ENCODE measurements at places on chromosomes 1 and 21.

DNA sequence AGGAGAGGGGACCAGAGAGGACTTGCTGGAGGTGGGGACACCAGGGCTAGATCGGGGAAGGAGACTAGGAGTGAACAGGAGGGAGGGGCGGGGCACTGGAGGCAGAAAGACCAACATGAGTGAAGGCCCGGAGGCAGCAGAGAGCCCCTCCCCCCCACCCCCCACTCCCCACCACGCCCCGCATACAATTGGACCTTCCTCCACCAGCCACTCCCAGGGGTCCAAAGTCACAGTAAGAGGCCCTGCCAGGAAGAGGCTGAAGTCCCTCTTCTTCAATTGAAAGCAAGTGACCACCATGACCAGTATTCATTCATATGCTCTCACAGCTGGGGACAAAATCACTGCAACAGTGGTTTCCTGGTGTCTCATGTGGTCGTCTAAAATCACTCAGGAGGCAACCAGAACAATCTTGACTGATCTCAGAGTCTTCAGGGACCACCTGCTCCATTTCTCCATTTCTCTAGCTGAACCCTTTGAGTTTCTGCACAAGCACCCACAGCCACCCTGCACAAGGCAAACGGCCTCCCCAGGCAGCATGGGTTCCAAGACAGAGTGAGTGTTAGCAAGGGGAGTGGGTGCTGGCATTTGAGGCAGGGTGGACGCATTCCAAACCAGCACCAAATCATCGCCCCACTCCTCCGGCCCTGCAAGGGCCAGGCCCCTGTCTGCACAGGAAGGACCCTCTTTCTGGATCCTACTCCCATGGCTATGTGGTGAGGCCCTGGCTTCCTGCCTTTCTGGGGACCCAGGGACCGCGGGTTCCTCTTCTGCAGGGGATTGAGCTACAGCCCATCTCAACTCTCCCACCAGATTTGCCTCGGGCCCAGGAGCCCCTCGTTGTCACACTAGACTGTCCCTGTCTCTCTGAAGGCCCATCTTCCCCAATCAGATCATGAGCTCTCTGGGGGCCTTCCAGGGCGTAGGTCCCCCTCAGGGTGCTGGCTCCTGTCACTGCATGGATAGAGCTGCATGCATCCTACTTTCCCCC is 17.0 kb downstream of the LAPTM5 start:
- no peak for DNase-seq

DNA sequence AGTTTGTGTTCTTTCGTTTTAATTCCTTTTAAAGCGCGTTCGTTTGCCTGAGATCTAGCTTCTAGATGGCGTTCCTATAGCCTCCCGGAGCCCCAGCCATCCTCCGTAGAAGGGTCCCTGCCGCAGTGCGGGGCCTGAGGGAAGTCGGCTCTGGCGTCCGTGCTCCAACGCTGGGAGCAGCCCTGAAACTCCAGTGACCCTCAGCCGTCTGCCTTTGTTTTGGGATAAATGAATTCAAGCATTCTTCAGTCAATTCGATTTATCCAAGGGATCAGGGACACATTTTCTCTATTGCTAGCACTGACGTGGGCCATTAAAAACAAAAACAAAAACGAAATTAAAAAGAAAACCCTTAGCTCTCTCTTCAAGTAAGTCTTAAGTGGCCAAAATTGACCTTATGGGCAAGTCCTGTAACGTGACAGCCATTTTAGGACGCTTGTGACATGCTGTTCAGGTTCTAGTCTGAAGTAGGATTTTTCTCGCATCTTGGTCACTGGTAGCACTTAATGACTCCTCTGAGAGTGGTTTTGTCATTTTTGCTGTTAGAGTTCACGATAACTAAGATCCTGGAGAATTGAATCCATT is 742 bp upstream of the HSPA13 start:
- DNase-seq = no peak

DNA sequence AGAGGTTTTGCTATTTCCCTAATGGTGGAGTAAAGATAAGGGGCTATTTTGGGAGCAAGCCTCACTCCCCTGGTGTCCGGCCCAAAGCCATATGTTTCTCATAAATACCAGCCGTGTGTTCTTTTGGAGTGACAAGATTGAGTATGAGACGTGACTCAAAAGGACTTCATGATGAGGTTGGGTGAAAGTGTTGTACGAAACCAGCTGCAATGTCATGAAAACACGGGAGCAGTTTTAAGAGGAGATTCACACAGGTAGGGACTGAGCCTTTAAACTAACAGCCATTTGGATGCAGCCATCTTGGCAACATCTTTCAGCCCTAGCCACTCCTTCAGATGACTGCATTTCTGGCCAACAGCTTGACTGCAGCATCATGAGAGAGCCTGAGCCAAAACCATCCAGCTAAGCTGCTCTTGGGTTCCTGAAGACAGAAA is 532.3 kb upstream of the USP24 start:
- DNase-seq = no peak

GRCh38 chr21:25361765-25362164 is 245.5 kb downstream of the MRPL39 start:
- no peak for DNase-seq

DNA sequence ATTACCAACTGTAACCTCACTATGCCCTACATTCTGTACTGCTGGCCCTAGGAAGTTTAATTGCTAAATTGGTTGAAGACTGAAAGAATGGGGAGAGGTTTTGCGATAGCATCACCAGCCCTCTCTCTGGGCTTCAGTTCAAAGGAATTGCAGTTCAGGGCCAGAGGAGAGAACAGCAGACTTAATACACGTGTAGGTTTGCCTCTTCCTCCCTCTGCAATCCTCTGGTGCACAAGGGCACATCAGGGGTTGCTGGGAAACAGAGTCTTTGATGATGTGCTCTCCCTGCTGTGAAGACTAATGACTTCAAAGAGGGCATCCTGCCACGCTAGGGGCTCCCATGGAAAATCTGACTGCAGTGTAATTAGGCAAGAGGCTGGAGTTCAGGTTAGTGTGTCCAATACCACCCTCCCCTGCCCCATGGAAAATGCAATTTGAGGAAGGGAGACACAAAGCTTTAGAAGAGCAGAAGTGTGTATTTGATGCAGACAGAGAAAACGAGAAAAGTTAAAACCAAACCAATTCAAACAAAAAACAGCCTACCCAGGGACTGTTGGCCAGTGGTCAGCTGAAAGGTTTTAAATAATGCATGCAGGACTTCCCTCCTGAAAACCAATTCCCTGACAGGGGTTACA is 167.9 kb downstream of the ASTN1 start:
- peak; percentile 10 for DNase-seq
